ENCODE measurements at places on chromosomes 12 and 14.

GRCh38 chr12:30725739-30726138 is 29.0 kb downstream of the CAPRIN2 start:
- DNase-seq: no peak

- peak; percentile 65 for DNase-seq
These were observed 59.8 kb downstream of the SERPINA3 start for GRCh38 chr14:94671870-94672444.

DNA sequence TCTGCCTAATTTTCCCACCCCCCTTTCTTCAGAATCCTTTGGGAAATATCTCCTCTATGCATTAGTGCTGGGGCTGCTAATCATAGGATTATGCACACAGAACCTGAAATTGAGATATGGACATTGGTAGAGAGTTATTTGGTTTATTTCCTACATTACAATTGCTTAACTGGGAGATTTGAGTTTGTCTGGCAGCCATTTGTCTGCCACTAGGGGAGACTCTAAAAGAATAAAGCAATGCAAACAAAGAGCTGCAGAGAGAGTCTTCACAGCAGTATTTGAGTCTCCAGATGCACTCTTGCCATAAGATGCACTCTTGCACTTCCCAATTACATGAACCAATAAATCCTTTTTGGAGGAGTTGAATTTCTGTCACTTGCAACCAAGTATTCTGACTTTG is 12.0 kb upstream of the PCNX4 start:
- no peak for DNase-seq

- DNase-seq: no peak
These were observed 17.9 kb downstream of the CPM start for GRCh38 chr12:68915055-68915454.

GRCh38 chr12:122846622-122847515 is 11.6 kb downstream of the HIP1R start:
- DNase-seq: no peak

GRCh38 chr14:23056956-23057756 is at the start of gene CDH24:
Gene CDH24, minus strand, starts transcription at chr14:23057520. Its CDS starts 1,787 bp downstream, at chr14:23055733.
- no peak for DNase-seq

DNA sequence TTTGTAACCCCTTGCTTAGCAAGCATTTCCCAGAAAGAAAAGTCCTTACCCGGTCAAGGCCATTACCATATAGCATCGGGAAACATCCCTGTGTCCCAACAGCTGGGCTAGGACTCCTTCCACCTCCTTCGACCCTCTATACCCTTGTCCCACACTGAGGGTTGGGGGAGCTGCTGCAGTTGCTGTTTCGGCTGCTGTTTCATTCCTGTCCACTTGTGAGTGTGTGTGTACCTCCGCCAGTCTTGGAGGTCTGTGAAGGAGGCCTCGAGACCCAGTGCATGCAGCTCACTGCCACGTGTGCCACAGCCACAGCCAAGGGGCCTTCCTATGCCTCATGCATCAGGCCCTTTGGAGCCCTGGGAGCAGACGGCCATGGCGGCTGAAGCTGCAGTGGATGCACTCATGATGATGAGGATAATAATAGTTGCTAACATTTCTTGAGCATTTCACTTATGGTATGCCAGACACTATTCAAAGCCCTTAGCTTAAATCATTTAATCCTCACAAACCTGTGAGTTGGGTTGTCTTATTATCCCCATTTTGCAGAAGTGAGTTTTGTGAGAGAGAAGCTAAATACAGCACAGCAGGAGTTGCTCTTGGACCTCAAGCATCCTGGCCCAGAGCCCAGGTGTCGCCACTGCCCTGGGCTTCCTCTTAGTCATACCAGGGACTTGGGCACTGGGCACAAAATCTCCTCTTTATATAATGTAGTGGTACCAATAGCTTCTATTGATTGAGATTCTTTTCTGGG is 156.5 kb downstream of the PRKCH start:
- no peak for DNase-seq

DNA sequence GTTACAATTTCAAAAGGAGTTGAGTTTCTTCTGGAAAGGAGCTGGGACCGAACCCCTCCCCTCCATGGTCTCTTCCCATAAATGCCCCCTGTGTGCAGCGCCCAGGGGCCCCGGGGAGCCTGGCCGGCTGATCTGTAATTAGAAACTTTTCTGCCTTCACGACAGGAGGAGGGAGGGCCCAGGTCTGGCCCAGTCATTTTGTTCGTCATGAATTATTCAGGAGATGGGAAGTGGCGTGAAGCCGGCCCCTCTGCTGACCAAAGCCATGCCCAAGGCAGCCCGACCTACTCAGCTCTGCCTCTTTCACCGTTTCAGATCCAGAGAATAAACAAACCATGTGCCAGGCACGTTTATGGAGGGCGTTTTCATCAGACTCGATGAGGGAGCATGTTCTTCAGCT is 33.3 kb upstream of the MSI1 start:
- DNase-seq: no peak
